Ovary (tissue), 10 donors: ENCODE measurements at places on chromosomes 16 and 17. TPM values are rescaled to one million over a fixed set of nuclear protein-coding genes. Genes with fewer than 3 reads are reported as not detected.
A peak's percentile ranks its signal among the peaks of the same experiment; 100 is the strongest.

The RAMP2 gene
- 15.1 TPM for total RNA-seq

GRCh38 chr17:17749921-17750320 lies 68.7 kb downstream of the RAI1 start:
- DNase-seq = peak; percentile 62

The NPIPB8 gene
- 0.28 TPM for total RNA-seq

- DNase-seq = no peak
These were observed 158.4 kb downstream of the KCNJ2 start for GRCh38 chr17:70327723-70328122.

GRCh38 chr17:12118617-12119016 lies 97.9 kb downstream of the MAP2K4 start:
- no peak for DNase-seq

The PRAC1 gene
- not detected for total RNA-seq

The CSH1 gene
- total RNA-seq = not detected

The CKLF gene
- total RNA-seq = 32.6 TPM

- no peak for DNase-seq
These were observed 15.3 kb upstream of the GNA13 start for GRCh38 chr17:65071861-65072260.

- no peak for DNase-seq
These were observed 13.3 kb upstream of the PITPNM3 start for GRCh38 chr17:6569370-6570285.

- DNase-seq = no peak
These were observed 8.2 kb downstream of the FMNL1 start for GRCh38 chr17:45229681-45230409.

DNA sequence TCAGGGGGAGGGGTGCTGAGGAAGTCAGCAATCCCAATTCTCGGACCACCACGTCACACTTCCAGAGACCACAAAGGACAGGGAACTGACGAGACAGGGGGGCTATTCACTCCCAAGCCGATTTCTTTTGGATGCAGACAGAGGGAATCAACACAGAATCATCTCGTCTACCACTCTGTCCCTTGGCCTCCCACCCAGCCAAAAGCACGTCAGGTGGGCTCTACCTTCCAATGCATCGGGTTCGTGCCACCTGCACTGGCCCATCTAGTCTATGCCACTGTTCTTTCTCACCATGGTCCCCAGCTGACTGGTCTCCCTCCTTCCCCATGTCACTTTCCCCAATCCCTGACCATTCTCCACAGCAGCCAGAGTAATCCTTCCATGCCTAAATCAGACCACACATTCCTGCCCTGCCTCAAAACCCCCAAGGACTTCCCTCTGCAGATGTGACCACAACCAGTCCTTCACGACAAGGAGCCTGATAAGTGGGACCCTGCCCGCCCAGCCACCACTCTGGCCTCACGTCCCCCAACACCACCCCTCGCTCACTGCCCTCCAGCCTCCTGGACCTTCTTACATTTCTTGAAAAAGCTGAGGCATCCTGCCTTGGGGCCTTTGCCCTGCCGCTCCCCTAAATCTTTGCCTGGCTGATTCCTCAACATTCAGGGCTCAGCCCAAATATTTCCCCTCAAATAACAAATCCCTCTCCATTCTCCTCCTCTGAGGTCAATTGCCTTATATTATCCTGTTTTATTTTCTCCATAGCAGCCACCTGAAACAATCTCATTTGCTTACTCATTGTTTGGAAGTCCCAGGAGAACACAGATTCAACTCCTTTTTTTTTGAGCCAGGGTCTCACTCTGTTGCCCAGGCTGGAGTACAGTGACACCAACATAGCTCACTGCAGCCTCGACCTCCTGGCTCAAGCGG lies 70.4 kb downstream of the IL21R start:
- no peak for DNase-seq

DNA sequence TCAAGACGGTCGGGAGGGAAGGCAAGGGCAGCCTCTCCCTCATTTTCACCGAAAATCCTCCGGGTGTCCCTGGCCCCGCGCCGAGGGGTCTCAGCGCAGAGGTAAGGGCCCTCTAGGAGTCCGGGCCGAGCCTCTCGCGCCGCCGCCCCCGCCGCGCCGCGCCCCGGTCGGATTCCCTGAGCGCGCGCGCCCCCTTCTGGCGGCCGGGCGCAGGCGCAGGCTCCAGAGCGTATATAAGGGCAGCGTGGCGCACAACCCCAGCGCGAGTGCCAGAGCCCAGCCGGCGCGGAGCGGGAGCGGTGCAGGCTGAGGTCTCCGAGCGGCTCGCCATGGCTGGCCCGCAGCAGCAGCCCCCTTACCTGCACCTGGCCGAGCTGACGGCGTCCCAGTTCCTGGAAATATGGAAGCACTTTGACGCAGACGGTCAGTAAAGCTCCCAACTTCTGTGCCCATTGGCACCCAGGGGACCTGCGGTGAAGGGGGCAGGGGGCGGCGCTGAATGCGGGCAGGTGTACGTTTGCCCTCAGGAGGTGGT lies at the start of gene CALB2:
Gene CALB2, plus strand, starts transcription at position 260 of the 535 bp plus-strand sequence. Its CDS starts 70 bp downstream, at position 330.
- peak; percentile 80 for DNase-seq

GRCh38 chr16:66273644-66274334 lies 92.7 kb upstream of the CDH5 start:
- no peak for DNase-seq

GRCh38 chr17:31609996-31610910 lies 218.8 kb downstream of the RAB11FIP4 start:
- no peak for DNase-seq

DNA sequence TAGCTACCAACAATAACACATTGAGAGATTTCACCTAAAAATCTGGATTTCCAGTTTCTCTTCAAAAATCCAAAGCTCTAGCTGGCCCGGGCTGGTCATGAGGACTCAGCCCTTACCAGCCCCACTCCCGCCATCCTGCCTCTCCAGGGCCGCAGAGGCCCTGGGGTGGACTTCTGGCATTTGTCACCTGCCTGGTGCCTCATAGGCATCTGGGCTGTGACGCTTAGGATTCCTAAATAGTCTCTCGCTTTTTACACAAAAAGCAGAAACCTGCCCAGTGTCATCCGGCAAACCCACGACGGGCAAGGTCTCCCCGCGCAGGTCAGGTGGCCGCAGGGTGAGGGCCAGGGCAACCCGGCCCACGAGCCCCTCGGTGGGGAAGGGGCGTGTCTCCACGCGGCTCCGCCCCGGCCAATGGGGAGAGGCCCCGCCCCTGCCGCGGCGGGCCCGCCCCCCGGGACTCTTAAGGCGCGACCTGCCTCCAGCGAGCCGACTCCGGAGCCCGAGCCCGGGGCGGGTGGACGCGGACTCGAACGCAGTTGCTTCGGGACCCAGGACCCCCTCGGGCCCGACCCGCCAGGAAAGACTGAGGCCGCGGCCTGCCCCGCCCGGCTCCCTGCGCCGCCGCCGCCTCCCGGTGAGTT lies at the start of gene VASN:
Gene VASN, plus strand, starts transcription at position 492 of the 644 bp plus-strand sequence. CDS start 9,030 bp downstream, outside the sequence.
- peak; percentile 95 for DNase-seq

GRCh38 chr16:79756571-79756970 lies 156.0 kb upstream of the MAF start:
- DNase-seq = no peak

The VPS35 gene
- 88.4 TPM for total RNA-seq

The RAC3 gene
- total RNA-seq = 1.2 TPM

DNA sequence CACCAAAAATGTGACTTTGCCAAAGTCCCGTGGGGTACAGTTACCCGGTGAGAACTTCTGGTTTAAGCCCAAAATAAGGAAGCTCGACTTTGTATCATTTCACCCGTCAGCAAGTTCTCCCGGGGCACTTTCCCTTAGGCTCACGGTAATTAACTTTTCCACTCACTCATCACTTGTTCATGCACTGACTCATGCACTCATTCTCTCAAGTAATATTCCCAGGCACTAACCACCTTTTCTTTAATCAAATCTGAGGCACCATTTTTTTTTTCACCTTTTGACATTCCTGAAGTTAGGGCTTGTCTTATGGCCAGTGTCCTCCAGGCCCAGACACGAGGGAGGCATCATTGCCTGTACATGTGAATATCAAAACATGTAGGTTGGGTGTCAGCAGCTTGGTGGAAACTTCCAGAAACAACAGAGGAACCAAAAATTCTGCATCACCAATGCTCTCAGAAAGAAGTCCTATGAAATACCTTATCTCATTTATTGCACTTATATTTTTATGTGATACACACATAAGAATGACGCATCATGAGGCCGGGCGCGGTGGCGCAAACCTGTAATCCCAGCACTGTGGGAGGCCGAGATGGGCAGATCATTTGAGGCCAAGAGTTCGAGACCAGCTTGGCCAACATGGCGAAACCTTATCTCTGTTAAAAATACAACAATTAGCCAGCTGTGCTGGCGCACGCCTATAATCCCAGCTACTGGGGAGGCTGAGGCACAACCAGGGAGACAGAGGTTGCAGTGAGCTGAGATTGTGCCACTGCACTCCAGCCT lies 36.1 kb upstream of the ATP2C2 start:
- DNase-seq = no peak

- DNase-seq = no peak
These were observed 49.1 kb downstream of the HNF1B start for GRCh38 chr17:37695726-37696125.

GRCh38 chr17:41251261-41251660 lies 1.8 kb downstream of the KRTAP9-4 start:
- DNase-seq = no peak

DNA sequence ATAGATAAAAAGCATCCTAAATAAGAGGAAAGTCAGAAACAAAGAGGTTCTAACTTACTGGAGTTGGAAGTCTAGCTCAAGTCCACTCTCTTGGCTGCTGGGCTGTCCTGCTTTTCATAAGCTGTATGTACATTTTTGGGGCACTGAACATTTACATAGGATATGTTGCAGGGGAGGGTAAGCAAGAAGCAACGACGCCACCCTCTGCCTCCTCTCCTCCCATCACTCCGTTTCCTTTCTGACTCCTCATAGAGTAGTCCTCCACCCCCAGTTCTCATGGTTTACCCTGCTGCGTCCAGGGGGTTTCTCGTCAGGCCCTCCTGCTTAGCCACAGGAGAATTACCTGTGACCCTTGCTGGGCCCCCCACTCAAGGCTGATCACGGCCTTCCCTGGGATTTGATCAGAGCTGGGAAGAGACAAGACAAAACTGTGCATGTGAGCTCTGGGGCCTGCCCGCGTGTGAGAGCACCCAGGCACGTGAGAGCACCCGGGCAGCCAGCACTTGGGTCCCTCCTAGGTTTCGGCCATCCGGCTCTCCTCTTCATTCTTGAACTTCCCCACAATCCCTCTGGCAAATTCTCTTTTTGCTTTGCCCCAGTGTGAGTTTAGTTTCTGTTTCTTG lies 37.1 kb downstream of the TMEM11 start:
- no peak for DNase-seq

DNA sequence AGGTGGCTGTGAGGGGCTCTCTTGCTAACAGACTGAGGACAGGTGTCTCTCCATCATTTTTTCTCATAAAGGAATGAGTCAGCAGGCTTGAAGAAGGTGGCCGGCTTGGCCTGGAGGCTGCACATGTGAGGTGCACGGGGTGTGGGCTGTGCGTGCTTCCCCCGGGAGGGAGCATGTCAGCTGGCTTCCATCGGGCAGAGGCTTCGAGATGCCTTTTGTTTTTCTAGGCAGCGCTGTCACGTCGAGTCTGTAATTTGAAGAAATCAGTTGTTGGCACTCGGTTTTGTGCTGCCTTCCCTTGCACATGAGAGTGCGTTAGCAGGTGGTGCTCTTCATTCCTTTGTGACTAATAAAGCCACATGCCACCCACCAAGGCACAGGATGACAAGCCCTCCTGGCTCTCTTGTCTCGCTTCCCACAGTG lies 89.7 kb downstream of the NPIPB11 start:
- peak; percentile 41 for DNase-seq

DNA sequence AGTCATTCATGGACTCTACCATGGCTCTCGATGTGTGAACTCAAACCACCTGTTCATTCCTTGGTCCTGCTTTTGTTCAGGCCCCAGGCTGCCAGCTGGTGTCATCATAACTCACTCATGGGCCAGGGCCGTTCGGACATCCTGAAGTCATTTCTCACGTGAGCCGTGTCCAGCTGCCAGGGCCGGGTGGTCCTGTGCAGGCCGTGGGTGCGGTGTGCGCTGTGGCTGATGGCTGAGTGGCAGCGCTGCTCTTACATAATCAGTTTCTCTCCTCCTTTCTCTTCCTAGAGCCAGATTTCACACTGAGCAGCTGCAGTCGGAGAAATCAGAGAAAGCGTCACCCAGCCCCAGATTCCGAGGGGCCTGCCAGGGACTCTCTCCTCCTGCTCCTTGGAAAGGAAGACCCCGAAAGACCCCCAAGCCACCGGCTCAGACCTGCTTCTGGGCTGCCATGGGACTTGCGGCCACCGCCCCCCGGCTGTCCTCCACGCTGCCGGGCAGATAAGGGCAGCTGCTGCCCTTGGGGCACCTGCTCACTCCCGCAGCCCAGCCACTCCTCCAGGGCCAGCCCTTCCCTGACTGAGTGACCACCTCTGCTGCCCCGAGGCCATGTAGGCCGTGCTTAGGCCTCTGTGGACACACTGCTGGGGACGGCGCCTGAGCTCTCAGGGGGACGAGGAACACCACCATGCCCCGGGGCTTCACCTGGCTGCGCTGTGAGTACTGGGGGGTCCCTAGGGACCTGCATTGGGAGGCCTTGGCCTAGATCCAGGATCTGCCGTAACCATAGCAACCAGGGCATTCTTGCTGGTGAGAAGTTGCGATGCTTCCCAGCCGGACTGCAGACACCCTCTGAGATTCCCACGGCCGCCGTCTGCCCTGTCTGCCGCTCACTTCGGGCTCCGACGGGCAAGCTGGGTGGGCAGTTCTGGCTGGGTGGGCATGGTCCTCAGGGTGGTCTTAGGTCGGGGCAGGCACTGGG lies at the start of gene IL34:
Gene IL34, plus strand, starts transcription at position 300 of the 982 bp plus-strand sequence. Its CDS starts 389 bp downstream, at position 689.
- peak; percentile 24 for DNase-seq

The HAP1 gene
- total RNA-seq = 1.5 TPM
